ENCODE measurements at places on chromosomes 5 and 9.

GRCh38 chr9:136792321-136793085 lies 1.4 kb downstream of the TMEM141 start:
- DNase-seq: no peak

DNA sequence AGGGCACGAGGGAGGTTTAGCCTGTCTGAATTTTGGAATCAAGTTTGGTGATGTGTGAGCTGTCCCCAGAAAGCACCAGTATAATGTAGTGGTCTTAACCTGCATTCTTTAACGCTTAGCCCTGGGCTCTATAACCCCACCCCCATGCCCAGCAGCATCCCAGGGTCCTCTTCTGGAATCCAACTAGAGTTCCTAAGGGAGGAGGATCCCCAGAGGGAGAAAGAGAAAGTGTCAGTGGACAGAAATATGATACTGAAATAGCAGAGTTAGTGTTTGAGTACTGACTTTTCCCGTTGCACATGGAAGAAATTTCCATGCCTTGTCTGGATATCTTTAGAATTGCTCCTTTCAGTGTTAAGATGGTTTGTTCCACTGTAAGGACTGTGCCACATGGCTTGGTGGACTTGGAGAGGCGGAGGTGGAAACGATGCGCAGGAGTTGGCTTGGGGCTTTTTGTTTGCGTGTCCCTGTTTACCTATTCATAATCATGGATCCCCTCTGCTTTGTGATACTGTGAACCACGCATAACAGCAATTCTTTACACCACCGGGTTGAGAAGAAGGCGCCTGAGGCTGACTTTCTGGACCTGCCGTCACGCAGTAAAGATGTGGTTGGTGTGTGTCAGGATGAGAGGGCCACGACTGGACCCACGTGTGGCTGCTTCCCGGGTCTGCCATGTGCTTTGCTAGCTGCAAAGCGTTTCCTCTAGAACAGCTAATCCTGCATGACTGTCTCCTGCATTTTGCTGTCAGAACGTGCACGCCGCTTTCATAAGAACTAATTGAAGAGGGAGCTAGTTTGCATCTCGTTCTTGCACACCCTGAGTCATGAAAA lies 142.3 kb downstream of the SMARCA2 start:
- peak; percentile 8 for DNase-seq

DNA sequence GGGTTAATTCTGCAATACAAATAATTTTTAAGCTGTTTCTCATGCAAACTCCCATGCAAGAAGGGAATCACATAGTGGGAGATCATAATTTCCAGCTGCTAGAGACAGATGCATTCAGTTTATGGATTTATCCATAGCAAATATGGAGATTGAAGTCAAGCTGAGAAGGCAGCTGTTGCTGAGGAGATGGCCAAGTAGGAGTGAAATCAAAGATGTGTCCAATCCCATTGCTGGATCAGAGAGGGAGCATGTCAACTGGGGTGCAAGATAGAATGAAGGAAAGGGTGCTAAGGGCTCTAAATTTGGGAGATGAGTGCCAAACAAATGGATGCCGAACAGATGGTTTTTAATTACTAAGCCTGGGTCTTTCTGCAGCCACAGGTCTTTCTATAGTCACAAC lies 504.5 kb downstream of the NFIB start:
- no peak for DNase-seq

- DNase-seq: no peak
Measured at GRCh38 chr9:134396258-134396742, 70.0 kb downstream of the RXRA start.

- DNase-seq: peak; percentile 25
Measured at GRCh38 chr5:163434401-163434866, 3.0 kb upstream of the CCNG1 start.

DNA sequence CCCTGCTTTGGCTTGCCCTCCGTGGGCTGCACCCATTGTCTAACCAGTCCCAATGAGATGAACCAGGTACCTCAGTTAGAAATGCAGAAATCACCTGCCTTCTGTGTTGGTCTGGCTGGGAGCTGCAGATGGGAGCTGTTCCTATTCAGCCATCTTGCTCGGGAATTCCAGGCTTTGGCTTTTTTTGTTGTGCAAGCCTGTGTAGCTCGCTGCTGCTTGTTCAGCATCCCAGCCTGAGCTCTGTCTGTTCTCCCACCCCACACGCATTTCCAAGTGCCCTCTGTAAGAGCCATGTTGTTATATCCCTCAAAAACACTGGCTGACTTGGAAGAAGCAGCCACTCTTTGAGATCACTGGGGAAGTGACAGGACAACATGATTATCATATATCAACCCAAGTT lies 101.6 kb upstream of the DPYSL3 start:
- DNase-seq: no peak

DNA sequence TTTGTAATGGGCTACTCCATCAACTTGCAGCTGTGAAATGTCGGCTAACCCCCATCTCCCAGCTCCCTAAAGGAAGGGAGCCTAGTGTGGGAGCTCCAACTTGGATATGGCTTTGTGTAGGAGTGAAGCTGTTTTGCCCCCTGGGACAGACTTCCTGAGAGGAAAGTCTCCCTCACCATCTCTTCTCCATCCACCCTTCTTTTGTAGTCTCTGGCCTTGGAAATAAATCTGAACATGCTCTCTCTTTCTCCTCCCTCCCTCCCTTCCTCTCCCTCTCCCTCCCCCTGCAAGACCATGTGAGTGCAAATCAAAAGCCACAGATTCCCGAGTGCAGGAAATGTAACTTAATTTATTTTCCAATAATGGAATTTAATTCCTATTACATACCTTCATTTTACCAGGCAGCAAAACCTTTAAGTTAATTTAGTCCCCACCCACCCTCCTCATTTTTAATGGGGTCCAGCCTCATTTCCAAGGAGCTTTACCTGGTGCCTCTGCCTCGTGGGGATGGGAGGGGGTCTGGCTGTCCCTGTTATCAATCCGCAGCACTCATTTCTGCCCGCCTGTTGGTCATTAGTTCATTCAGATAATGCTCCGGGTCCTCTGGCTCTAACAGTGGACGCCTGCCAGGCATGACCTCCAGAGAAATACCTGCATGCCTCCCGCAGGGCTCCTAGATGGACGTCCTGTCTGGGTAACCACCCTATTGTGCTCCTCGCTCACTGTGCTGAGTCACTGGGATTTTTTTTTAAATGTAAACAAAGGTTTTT lies 122.9 kb upstream of the TAF11L2 start:
- no peak for DNase-seq
